ENCODE measurements at places on chromosomes 4 and X. TPM values are rescaled to one million over a fixed set of nuclear protein-coding genes. Genes with fewer than 3 reads are reported as not detected.

- H3K4me1 ChIP-seq, result no peaks in the 10 kb centered on the region
- no peak for DNase-seq
- no peaks in the 10 kb centered on the region for H3K36me3 ChIP-seq
- H3K27me3 ChIP-seq, result no peaks in the 10 kb centered on the region
- H3K27ac ChIP-seq, result no peak overlapping the region
- H3K4me3 ChIP-seq, result no peak overlapping the region
These were observed 502.9 kb downstream of the ANKRD50 start for GRCh38 chr4:124209626-124210025.

GRCh38 chrX:723781-724180 is 93.2 kb downstream of the SHOX start:
- no peaks in the 10 kb centered on the region for H3K27me3 ChIP-seq
- H3K27ac ChIP-seq, result no peak overlapping the region
- no peak overlapping the region for H3K4me3 ChIP-seq
- H3K36me3 ChIP-seq, result no peaks in the 10 kb centered on the region
- H3K4me1 ChIP-seq, result no peaks in the 10 kb centered on the region

DNA sequence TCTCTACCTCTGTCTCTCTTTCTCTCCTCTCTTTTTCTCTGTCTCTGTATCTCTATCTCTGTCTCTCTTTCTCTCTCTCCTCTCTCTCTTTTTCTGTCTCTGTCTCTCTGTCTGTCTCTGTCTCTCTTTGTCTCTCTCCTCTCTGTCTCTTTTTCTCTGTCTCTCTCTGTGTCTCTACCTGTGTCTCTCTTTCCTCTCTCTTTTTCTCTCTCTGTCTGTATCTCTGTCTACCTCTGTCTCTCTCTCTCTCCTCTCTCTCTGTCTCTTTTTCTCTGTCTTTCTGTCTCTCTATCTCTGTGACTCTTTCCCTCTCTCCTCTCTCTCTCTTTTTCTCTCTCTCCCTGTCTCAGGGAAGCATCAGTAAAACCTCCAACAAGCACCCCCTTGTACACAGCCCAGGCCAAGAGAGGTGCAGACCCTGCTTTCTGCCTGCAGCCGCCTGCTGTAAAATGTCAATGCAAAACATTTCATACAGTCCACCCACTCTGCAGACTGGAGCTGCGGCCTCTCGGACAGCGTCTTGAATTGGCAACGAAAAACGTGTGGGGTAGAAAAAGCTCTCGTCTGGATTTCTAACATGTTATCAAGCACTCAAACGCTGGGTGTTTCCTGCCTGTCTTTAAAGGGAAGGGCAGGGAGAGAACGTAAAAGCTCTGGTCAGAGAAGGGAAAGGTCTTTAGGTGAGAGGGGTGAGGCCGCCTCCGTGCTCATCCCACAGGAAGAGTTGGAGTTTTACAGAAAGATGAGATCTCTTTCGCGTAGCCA is 3.7 kb upstream of the SHOX start:
- no peaks in the 10 kb centered on the region for H3K36me3 ChIP-seq
- no peak for DNase-seq
- H3K27me3 ChIP-seq, result peaks cover 17% of the 10 kb centered on the region

- DNase-seq, result no peak
- H3K36me3 ChIP-seq, result no peaks in the 10 kb centered on the region
- H3K27me3 ChIP-seq, result no peaks in the 10 kb centered on the region
- H3K27ac ChIP-seq, result no peak overlapping the region
These were observed 102.6 kb downstream of the IQCM start for GRCh38 chr4:149713031-149713430.

Gene CFAP99
- total RNA-seq, result 7.4 TPM

DNA sequence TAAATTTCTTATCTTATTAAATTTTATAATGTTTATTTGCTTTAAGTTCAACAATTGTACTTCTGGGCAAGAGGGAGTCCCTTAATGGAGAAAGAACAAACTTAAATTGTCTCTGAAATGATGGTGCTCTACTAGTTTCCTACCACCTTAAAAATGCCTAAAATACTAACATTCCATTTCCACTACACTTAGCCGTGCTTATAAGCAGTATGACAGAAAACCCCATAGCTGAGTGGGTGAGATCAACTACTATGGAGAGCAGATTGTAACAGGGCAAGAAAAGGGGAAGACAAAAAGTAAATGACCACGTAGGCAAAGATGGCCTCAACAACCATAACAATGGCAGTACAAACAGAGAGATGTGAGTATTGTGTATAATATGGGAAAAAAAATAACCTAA is 35.0 kb downstream of the RFC1 start:
- H3K4me3 ChIP-seq, result no peak overlapping the region
- H3K27ac ChIP-seq, result no peak overlapping the region
- H3K4me1 ChIP-seq, result no peaks in the 10 kb centered on the region
- H3K27me3 ChIP-seq, result no peaks in the 10 kb centered on the region
- DNase-seq, result no peak

DNA sequence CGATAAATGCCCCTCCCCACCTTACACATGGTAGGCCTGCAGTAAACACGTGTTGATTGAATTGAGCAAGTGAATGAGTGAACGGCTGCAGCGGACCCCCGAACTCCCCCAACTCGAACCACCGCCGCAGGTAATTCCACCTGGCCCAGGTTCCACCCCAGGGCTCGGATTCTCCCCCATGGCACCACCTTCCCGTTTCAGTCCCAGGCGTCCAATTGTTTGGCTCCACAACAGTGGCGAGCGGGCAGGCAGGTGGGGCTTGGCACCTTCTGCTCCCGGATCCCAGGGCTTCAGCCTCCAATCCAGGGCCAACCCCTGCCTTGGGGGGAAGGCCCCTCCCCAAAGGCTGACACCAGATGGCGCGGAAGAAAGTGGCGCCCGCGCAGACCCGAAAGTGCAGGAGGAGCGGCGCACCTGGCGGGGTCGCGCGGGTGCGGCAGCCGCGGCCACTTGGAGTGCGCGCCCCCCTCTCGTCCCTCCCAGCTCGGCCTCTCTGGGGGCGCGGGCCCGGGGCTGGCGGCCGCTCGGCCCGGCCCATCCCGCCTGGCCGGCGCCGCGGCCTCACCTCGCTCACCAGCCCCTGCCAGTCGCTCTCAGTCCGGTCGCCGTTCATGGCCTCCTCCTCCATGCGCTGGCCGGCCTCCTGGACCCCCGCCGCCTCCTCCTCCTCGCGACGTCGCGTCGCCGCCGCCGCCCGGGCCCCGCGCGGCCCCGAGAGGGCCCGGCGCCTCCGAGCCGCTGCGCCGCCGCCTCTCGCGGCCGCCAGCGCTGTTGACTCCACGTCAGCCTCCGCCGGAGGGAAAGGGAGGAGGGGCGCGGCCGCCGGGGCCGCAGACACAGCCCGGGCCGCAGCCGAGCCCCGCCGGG is at the start of gene CCDC149:
CCDC149 (minus strand) TSS at position 791 of the 867 bp plus-strand sequence; CDS start at position 613, 178 bp downstream.
- peak; percentile 88 for DNase-seq
- H3K4me3 ChIP-seq, result peak within 1 kb of the TSS; percentile 65
- H3K36me3 ChIP-seq, result peaks cover 8% of the 10 kb centered on the region
- peak within 1 kb of the TSS; percentile 94 for H3K27ac ChIP-seq
- H3K27me3 ChIP-seq, result no peaks in the 10 kb centered on the region
- H3K4me1 ChIP-seq, result no peaks in the 10 kb centered on the region

DNA sequence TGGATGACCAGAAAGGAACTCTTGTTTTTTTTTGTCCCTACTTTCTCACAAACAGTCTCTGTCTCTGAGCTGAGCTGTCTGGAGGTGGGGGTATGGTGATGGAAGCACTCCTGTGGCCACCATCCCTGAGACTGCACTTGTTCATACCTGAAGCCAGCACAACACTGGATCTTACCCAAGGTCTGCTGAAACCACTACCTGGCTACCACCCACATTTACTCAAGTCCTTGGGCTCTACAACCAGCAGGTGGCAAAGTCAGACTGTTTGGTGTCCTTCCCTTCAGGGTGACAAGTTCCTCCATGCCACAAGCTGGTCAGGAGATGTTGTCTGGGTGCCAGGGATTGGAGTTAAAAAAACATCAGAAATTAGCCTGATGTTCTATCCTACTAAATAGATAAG is 89.7 kb downstream of the NEXMIF start:
- no peak overlapping the region for H3K4me3 ChIP-seq
- no peaks in the 10 kb centered on the region for H3K4me1 ChIP-seq
- DNase-seq, result no peak
- H3K36me3 ChIP-seq, result no peaks in the 10 kb centered on the region
- H3K27ac ChIP-seq, result no peak overlapping the region

- no peaks in the 10 kb centered on the region for H3K27me3 ChIP-seq
- peaks cover 3% of the 10 kb centered on the region for H3K36me3 ChIP-seq
- no peak overlapping the region for H3K27ac ChIP-seq
- H3K4me3 ChIP-seq, result no peak overlapping the region
These were observed 4.0 kb downstream of the LAP3 start for GRCh38 chr4:17580969-17581368.
